GM12864 (cell line): ENCODE measurements at places on chromosomes 6 and 20.
A peak's percentile ranks its signal among the peaks of the same experiment; 100 is the strongest.

- DNase-seq = no peak
Measured at GRCh38 chr6:156107624-156108101, 652.0 kb upstream of the NOX3 start.

GRCh38 chr6:7496266-7496875 lies 45.1 kb upstream of the DSP start:
- no peak for DNase-seq

GRCh38 chr20:44523746-44524145 lies 1.9 kb upstream of the SERINC3 start:
- no peak for DNase-seq

DNA sequence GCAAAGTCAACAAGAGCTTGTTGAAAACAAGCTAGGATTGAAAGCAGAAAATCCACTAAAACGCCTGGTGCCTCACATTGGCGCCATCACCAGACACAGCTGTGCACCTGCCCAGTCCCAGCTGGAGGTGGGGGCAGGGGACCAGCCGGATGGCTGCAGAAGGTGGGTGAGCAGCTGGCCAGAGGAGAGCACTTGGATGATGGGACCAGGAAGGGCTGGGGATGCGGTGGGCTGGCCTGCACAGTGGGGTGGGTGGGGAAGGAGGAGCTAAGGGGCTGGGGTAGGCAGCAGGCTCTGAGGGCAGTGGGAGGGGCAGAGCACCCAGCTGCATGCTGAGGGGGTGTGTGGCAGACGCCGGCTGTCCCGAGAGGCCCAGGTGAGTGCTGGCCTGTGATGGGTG lies 7.1 kb downstream of the CABLES2 start:
- DNase-seq = no peak

- DNase-seq = no peak
Measured at GRCh38 chr6:41032830-41033229, 6.2 kb downstream of the UNC5CL start.

DNA sequence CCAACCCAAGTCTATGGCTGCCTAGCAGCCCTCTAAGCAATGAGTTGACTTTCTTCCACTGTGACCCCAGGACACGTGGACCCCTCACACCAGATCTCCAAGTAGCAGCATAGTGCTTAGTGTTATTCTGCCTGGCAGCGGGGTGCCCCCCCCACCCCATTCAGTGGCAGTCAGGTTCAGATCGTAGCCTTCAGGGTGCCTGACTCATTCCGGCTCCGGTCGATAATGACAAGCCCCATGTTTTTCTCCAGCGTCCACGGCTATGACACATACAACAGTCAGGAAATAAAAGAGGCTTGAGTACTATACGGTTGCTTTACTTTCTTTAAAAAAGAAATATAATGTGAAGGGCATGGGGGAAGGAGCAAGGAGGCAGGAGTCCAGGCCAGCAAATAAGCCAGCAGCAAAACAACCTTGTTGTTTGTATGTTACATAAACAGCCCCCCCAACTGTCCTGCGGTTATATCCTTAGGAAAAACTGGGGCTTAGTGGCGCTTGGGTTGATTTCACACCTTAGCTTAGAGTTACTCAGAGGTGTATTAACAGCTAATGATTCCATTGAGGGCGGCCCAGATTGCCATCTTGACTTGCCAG lies 23.1 kb downstream of the GNAS start:
- DNase-seq = no peak

DNA sequence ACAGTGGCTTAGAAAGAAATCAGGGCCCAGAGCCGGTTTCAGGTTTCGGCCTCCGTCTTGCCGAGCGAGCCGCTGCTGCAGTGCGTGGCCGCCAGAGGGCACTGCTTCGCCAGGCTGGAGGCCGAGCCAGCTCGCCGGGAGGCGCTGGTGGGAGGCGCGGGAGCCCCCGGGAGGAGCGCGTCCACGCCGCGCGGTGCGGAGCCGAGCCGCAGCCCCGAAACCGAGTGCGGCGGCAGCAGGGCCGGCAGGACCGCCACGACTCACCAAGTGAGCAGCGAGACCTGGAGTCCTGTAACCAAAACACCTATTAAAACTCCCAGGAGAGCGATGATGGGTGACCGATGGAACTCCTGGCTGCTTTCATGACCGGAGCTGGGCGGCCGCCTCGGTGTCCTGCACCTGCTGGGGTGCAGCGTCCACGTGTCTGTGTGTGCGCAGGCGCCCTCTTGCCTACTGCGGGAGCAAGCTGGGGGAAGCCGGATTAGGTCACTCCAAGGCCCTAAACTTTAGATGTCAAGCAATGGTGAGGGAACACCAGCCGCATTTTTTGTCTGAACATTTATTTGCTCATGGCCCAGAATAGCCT lies 186.9 kb upstream of the UST start:
- no peak for DNase-seq

- no peak for DNase-seq
Measured at GRCh38 chr6:89299466-89299850, 15.6 kb downstream of the GABRR2 start.

DNA sequence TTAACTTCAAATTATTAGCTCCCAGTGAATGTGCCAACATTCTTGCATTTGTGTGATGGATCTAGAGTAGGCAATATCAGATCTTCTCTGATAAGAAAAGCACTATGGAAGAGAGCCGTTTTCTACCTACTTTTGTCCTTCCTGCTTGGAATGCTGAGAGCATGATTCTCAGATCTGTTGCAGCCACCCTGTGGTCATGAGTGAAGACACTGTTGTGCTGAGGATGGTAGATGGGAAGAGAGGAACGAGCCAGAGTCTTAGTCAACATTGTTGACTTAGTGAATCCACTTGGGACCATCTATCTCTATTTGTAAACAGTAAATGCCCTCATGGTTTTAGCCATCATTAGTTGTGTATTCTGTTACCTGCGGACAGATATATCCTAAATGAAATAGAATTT lies 202.6 kb downstream of the CD109 start:
- DNase-seq = no peak

GRCh38 chr6:8131265-8131897 lies 29.0 kb upstream of the EEF1E1 start:
- DNase-seq = peak; percentile 8

GRCh38 chr6:42453654-42454427 lies 2.1 kb upstream of the TRERF1 start:
- DNase-seq = no peak

DNA sequence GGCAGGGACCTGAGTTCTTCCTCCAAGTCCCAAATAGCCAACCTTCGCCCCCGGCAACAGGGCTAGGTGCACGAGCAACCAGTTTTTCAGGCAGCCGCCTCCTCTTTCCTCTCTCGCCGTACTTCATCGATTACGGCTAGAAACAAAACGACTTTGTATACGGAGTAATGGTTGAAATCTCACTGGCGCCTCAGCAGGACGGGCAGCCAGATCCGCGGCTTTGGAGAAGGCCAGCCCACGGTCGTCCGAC lies 333 bp upstream of the SMIM13 start:
- DNase-seq = no peak

DNA sequence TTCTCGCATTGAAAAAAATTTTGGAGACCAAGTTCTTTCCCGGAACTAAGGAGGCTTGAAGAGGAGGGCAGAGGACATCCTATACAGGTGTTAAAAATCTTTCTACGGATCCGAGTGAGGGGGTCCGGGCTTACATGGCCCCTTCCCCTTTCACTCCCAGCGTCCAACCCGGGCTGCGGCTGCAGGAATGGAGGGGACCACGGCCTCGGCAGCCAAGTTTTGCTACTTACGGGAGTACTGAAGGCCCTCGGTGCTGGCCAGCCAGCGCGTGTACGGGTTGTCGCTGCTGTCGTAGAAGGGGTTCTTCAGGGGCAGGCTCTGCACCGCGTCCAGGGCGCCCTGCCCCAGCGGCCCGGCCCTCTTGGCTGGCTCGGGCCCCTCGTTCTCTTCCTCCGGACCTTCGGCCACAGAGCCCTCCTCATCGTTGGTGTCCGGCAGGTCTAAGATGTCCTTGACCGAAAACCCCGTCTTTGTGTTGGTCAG lies 642 bp downstream of the NKX2-2 start:
- no peak for DNase-seq

DNA sequence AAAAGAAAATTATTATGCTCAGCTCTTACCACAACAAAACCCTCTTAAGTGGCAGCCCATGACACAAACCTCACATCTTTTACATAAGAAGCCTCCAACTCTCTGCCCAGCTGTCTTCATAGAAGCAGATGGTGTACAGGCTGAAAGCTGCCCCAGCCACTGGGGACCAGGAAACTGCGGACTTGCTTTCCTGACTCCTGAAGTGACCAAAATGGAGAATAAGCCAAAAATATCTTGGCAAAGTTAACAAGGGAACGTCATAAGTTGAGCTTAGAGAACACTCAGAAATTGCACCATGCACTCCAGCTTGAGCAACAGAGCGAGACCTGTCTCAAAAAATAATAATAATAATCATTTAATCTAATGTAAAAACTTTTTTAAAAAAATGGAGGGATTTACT lies 160.3 kb upstream of the CDYL start:
- DNase-seq = no peak

DNA sequence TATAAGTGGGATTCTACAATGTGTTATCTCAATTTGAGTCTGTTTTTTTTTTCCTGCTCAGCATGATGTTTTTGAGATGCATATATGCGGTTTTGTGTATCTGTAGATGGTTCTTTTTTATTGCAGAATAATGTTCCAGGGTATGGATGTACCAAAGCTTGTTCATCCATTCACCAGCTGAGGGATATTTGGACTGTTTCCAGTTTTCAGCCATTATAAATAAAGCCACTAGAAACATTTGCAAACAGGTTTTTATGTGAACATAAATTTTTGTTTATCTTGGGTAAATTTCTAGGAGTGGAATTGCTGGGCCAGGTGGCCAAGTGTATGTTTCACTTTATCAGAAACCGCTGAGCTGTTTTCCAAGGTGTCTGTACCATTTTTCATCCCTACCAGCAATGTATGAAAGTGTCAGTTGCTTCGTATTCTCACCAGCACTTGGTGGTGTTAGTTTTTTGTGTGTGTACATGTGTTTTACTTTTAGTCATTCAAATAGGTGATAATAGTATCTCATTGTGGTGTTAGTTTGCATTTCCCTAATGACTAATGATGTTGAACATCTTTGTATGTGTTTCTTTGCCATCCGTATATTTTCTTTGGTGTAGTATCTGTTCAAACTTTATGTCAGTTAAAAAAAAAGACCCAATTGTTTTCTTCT lies 124.2 kb downstream of the CEBPB start:
- no peak for DNase-seq

GRCh38 chr20:61120595-61121515 lies 131.2 kb upstream of the CDH4 start:
- no peak for DNase-seq

DNA sequence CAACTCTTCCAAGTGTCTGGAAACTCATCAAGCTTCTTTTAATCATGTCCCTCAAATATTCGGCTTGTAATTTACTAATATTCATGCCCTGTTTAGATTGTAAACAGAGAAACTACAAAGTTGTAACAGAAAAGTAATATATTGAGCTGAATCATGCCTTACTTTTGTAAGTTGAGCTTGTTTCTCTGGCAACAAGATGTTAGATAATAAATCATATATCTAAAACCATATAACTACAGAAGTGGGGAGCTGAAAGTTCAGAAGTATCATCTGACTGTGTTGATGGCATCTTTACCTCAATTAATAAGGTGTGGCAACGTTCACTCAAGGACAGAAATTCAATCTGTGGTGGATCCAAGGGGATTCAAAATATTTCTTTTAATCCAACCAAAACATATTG lies 263.9 kb downstream of the PLCB1 start:
- DNase-seq = no peak

DNA sequence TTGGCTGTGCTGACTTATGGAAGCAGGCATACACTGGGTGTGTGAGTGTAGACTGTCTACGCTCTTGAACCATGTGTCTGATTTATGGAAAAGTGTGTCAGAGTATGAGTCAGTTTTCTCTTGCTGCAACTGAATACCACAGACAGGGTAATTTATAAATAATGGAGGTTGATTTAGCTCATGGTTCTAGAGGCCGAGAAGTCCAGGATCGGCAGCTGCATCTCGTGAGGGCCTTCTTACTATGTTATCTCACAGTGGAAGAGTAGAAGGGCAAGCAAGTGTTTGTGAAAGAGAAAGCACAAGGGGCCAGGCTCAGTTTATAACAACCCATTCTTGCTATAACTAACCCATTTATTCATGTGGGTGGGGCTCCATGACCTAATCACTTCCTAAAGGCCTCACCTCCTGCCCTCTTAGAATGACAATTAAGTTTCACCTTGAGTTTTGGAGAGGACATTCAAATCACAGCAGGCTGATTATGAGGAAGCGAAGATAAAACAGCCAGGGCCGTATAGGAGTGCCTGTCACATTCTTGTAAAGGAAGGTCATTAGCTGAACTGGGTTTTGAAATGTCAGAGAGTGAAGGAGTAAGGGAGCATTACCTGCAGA lies 6.7 kb downstream of the GPR31 start:
- peak; percentile 84 for DNase-seq

DNA sequence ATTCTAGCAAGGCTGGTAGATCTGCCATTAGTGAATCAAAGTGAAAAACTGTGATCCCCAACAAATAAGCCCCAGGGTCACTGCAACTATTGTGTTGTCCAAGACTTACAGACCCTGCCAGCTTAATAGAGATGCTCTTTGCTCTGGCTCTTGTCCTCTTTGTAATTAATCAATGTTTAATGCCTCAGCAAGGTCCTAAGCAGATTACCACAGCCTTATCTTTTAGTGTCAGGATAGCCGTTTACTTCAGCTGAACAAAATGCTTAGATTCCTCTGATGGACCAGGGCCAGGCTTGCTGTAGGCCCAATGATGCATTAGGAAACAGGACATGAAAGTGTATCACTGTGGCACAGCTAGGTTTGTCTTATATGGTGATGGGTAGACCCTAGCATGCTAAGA lies 353.3 kb downstream of the HACE1 start:
- no peak for DNase-seq

- DNase-seq = no peak
Measured at GRCh38 chr20:45612314-45612713, 17.2 kb upstream of the WFDC10A start.

DNA sequence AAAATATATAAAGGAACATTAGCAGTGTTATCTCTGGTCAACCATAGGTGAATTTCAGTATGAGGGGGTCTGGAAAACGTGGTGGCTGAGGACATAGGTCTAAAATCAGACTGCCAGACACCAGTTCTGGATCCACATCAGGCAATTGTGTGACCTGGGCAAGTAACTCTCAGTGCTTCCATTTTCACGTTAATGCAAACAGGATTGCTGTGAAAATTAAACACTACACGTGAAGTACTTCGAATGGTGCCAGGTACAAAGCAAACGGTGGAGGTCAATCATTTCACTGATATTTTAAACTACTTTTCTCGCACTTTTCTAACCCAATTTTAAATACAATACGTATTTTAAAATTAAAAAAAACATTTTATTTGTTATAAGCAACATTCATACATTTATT lies 315.7 kb downstream of the TRDN start:
- no peak for DNase-seq

DNA sequence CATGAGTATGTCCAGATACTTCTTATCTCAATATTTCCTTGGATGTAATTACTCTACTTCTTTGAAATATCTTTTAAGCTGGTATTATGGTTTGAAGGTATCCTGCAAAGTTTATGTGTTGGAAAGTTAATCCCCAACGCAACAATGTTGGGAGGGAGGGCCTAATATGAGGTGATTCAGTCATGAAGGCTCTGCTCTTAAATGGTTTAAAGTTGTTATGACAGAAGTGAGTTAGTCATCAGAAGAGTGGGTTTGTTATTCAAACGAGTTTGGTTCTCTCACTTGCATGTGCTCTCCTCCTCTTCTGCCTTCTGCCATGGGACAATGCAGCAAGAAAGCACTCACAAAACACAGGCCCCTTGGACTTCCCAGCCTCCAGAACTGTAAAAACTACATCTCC lies 176.3 kb downstream of the KCNQ5 start:
- no peak for DNase-seq

- no peak for DNase-seq
Measured at GRCh38 chr6:139545206-139546105, 171.0 kb upstream of the CITED2 start.

- no peak for DNase-seq
Measured at GRCh38 chr6:124679387-124679786, 282.9 kb upstream of the RNF217 start.
